NCI-H2029 (cell line): ENCODE measurements at places on chromosomes 5 and 9.

- DNase-seq: no peak
Measured at GRCh38 chr9:20898885-20899554, 132.4 kb downstream of the HACD4 start.

- no peak for DNase-seq
Measured at GRCh38 chr5:33824516-33825195, 67.1 kb downstream of the ADAMTS12 start.

- DNase-seq: no peak
Measured at GRCh38 chr5:35316611-35317274, 86.5 kb upstream of the PRLR start.

DNA sequence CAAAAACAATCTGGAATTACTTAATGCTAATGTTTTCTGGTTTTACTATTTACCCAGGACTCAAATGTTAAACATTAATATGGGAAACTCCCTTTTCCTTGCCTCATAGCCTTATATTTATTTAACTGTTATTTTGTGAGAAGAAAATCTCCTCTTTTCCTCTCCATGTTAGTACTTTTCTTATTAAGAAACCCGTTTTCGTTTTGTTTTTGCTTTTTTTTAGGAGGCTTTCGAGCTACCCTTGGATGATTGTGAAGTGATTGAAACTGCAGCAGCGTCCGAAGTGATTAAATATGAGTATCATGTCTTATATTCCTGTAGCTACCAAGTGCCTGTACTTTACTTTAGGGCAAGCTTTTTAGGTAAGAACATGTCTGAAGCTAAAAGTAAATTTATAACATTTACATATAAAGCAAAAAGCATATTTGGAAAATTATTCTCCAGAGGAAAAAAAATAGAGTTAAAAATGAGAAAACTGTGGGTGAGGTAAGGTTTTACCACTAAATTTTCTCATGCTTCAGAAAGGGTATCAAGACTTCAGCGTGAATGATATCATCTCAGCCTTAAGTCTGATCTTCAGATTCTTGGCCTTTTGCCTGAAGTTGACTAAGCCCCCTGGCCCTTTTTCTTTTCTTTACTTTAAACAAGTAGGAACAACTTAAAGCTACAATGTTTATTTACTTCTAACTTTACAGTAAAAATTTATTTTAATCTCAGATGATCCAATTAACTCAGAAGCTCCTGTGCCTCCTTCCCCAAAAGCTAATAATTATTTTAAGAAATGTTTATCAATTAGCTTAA lies 113.8 kb downstream of the RPS23 start:
- DNase-seq: no peak

DNA sequence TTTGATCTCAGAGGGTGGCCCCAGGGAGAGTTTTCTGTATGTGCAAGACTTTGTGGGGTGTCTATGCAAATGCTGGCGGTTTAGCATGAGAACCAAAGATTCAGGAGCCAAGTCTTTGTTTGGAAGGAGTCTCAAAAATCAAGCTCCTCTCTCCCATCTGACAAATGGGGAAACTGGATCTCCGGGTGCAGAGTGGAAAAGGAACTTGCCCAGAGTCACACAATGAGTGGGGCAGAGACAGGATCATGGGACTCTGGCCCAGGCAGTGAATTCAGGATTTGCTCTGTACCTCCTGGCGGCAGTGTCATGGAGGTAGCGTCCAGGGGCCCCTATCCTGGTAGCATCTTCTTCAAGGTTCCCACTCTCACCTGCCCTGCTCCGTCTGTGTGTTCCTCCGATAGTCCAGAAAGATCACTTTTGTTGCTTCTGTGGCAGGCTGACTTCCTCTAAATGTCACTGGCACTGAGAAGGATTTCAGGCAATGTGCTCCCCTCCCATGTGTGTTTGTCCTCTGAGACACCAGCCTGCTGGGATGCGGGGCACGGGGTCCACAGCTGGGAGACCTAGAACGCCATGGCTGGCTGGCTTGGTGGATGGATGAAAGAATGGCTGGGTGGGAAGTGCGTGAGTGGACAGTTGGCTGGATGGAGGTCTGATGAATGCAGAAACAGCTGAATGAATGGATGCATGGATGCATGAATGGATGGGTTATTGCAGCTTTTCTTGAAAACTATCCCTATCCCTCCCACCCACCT lies 3.6 kb downstream of the CCL19 start:
- no peak for DNase-seq
